Activated CD8-positive, alpha-beta T cell treated with anti-CD3 and anti-CD28 coated beads, Interleukin-2, amount 10 ng/mL, durations not matched to agents 7 days and 5 days (primary cell): ENCODE measurements at places on chromosomes 6 and 20.

- no peak overlapping the region for H3K27ac ChIP-seq
- H3K36me3 ChIP-seq: peaks cover 2% of the 10 kb centered on the region
- no peak overlapping the region for H3K4me3 ChIP-seq
- no peaks in the 10 kb centered on the region for H3K27me3 ChIP-seq
- DNase-seq: no peak
- peaks cover 18% of the 10 kb centered on the region for H3K4me1 ChIP-seq
Measured at GRCh38 chr6:137769797-137770362, 97.2 kb upstream of the TNFAIP3 start.

DNA sequence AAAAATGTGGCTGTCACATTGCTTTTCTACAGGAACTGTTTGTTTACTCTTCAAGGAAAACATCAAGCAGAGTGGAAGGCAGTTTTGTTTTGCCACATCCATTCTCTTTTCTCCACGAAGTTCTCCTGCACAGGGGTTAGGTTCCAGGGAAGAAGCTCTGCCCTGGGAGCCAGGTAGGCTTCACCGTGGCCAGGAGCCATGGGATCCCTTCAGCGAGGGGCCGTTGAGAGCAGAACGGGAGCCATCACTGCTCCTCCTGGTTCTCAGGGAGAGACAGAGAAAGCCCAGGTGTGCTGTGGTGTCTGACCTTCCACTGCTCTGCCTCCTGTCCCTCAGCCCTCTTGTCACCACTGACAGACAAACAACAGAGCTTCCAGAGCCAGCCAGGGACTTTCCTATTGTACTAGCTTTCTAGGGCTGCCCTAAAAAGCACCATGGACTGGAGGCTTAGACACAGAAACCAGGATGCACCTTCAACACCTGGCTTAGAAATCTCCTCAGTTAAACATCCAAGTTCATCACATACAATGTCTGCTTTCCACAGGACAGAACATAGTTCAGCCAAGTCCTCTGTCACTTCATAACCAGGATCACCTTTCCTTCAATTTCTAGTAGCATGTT, 75.6 kb upstream of the SLC22A23 start:
- H3K36me3 ChIP-seq: no peaks in the 10 kb centered on the region
- H3K4me3 ChIP-seq: no peak overlapping the region
- H3K4me1 ChIP-seq: no peaks in the 10 kb centered on the region
- DNase-seq: no peak

GRCh38 chr6:33207552-33208090, 679 bp upstream of the RING1 start:
- H3K4me3 ChIP-seq: peak overlapping the region; percentile 80
- peaks cover 63% of the 10 kb centered on the region for H3K4me1 ChIP-seq
- peak overlapping the region; percentile 87 for H3K27ac ChIP-seq
- DNase-seq: no peak
- peaks cover 38% of the 10 kb centered on the region for H3K36me3 ChIP-seq
- H3K27me3 ChIP-seq: peaks cover 1% of the 10 kb centered on the region

DNA sequence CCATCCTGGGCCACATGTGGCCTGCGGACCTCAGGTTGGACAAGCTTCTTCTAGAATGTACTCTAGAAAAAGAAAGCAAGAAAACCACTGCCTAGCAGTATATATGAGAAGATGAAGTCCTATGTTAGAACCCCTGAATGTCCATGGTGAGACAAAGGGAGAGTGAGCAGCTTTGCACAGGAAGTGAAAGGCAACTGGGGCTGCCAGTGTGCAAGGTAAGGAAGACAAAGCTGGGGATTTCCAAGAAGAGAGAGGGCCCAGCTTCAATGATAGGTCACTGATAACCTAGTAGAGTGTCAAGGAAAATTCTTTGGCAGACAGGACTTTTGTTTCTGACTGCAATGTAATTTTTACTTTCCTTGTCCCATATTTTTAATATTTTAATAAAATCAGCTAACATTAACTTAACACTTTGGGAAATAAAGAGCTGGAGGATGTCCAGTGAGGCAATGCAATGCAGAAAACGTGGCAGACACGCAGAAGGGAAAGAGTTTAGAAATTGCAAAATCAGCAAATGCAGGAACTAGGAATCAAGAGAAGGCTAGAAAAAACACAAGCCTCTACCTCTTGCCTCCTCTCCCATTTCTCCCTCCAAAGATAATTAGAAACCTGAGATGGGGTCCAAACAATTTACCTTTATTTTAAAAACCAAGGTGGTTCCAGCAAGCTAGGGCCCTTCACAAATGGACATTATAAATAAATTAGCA, 47.4 kb downstream of the CYP39A1 start:
- no peak overlapping the region for H3K4me3 ChIP-seq
- H3K27ac ChIP-seq: no peak overlapping the region
- peaks cover 7% of the 10 kb centered on the region for H3K27me3 ChIP-seq
- no peaks in the 10 kb centered on the region for H3K36me3 ChIP-seq
- no peak for DNase-seq
- no peaks in the 10 kb centered on the region for H3K4me1 ChIP-seq

DNA sequence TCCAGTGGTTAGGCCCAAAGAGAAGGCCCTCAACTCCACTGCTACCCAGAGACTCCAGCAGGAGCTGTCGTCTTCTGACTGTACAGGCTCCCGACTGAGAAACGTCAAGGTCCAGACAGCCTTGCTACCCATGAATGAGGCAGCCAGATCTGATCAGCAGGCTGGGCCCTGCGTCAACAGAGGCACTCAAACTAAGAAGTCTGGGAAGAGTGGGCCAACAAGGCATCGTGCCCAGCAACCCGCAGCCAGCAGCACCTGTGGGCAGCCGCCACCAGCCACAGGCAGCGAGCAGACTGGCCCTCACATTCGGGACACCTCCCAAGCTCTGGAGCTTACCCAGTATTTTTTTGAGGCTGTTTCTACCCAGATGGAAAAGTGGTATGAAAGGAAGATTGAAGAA, 8.1 kb downstream of the LYRM2 start:
- no peaks in the 10 kb centered on the region for H3K27me3 ChIP-seq
- H3K36me3 ChIP-seq: peaks cover 18% of the 10 kb centered on the region
- no peaks in the 10 kb centered on the region for H3K4me1 ChIP-seq
- DNase-seq: peak; percentile 18
- H3K27ac ChIP-seq: no peak overlapping the region
- H3K4me3 ChIP-seq: no peak overlapping the region

- peaks cover 5% of the 10 kb centered on the region for H3K36me3 ChIP-seq
- peaks cover 47% of the 10 kb centered on the region for H3K4me1 ChIP-seq
- H3K4me3 ChIP-seq: no peak overlapping the region
- peaks cover 25% of the 10 kb centered on the region for H3K27me3 ChIP-seq
Measured at GRCh38 chr6:106082735-106083398, 3.3 kb upstream of the PRDM1 start.

GRCh38 chr6:41644297-41644879, 6.1 kb downstream of the MDFI start:
- peaks cover 4% of the 10 kb centered on the region for H3K4me1 ChIP-seq
- H3K4me3 ChIP-seq: no peak overlapping the region
- peaks cover 29% of the 10 kb centered on the region for H3K27me3 ChIP-seq
